Effector CD4-positive, alpha-beta T cell (primary cell): ENCODE measurements at places on chromosomes 16 and 17.

- no peak for DNase-seq
Observed at GRCh38 chr16:49858200-49859124, 2.5 kb upstream of the ZNF423 start.

DNA sequence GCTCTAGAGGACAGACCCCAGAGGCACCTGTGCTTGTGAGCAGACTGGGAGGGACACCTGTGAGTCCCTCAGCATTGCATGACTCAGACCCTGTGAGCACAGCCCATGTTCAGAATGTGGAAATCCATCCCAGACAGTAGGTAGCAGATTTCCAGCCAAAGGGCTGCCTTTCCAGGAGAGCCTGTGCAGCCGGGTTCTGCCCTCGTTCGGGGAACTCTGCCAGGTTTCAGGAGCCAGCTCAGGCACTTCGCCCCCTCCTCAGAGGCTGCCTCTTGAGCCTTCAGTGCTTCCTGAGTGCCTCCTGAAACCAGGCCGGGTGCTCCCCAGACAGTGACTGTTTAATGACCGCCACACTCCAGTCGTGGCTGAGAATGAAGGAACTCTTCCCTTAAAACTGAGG, 23.3 kb upstream of the SDR42E2 start:
- DNase-seq = no peak

GRCh38 chr17:77726549-77727006, 231.9 kb upstream of the TNRC6C start:
- no peak for DNase-seq

DNA sequence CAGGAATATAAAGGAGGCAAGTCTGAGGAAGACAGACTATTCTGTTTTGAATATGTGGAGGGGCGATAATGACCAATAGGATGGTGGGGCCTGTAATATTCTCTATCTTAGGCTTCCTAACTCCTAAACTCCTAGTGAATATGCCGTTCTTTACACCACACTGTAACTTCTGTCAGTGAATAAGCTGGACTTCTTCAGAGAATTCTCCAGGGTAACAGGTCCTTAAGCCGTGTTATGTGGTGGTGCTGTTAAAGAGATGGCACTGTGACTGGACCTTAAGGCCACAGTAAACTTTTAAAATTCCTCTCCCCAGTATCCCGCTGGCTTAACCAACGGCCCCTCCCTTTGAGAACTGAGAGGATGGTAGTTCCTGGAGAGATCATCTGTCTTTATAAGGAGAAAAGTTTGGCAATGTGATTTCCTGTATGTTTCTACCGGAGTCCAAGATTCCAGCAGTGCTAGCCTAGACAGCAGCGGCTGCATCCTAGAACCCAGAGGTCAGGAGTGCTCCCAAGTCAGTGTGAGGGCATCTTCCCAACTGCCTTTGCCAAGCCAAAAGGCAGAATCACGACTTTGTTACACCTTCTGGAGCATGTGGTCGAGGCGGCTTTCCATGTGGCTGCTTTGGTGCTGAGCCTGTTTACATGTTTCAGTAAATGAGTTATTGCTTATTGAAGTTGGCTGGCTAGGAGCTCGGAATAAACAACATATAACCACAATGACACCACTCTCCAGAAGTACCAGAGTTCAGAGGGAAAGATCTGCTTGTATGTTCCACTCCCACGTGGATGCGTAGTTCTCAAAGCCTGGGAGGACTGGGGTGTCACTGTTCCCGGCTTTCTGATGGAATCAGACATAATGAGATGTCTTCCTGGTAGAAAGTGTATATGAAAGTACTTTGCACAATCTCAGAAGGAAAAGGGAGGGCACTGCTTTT, 41.0 kb downstream of the TUBD1 start:
- DNase-seq = no peak

DNA sequence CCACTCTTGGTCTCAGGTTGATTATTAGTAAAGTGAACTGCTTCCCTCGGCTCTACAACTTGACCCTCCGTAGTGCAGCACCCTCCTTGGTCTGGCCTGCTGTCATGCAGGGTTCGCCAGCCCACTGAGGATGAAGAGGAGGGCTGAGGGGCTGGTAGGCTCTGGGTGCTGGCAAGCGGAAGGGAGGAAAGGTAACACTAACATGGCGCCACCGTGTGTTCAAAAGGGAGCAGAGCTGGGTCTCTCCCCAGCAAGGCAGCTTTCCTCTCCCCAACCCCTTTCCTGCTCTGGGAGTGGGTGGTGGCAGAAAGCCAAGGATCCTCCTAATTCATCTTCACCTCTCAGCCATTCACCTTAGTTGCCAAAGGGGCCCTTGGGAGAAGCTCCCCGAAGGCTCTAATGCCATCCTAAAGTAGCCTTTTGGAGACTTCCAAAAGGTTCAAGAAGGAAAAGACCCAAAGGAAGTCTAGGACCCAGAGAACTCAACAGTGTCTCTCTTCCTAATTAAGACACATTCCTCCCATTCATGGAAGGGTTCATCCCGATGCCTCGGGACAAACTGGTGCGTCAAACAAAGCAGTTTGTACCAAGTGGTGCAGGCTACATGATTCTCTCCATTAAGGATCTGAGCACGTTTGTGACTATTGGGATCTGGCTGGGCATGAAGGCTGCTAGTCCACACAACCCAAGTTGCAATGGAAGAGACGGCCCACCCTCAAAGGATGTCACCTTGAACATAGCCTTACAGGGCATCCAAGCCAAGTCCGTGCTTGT, 90.8 kb upstream of the TOB1 start:
- peak; percentile 56 for DNase-seq

GRCh38 chr17:71613996-71614395, 506.8 kb upstream of the SOX9 start:
- DNase-seq = no peak

DNA sequence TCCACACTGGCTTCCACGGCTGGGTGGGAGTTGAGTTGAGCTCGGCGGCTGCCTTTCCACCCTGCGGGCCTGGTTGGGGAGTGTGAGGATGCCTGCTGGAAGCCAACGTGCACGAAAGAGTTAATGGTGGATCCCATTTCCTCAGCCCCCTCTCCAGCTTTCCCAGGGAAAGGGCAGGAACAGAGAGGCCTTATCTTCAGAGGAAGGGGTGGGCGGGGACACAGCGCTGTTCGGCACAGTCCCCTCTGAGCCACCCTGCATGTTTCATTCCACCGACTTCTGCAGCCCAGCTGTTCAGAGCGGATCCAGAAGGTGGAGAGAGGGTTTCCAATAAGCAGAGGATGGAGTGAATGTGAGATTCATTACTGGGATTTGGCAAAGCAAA, 295.3 kb downstream of the SEC14L1 start:
- no peak for DNase-seq

- DNase-seq = no peak
Observed at GRCh38 chr17:81806461-81807209, 2.7 kb downstream of the GCGR start.

DNA sequence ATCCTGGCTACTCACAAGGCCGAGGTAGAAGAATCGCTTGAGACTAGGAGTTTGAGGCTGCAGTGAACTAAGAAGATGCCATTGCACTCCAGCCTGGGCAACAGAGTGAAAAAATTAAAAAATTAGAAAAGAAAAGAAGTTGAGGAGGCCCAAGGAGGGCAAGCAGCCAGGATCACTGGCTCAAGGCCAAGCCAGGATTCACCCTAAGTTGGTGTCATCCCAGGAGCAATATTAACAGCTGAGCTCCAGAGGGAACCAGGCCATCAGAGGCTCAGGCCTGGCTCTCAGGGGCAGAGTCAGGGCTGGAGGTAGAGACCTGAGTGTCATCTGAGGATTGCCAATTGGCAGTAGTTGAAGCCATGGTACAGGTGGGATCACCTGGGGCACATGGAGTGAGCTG, 20.7 kb downstream of the DRC3 start:
- no peak for DNase-seq

DNA sequence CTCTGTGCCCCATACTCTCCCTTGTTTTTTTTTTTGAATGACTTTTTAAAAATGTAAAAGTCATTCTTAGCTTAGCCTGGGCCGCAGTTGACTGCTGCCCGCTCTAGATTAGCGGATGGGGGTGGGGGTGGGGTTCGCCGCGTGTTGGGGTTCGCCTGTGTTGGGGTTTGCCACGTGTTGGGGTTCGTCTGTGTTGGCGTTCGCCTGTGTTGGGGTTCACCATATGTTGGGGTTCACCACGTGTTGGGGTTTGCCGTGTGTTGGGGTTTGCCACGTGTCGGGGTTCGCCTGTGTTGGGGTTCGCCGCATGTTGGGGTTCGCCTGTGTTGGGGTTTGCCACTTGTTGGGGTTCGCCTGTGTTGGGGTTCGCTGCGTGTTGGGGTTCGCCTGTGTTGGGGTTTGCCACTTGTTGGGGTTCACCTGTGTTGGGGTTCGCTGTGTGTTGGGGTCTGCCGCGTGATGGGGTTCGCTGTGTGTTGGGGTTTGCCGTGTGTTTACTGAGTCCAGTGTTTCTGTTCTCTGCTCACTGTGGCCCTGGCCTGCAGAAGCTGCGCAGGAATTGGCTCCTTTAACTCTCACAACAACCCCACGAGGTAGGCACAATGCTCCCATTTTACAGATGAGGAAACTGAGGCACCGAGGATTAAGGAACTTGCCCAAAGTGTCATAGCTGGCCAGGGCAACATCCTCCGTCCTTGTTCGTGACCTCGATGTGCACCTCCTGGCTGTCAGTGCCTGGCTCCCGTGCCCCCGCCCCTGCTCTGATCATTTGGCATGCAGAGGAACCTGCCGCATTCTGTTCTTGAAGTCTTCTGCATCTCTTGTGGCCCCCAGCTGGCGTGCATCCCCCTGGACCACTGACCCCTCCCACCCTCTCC, 96.6 kb upstream of the CIBAR2 start:
- DNase-seq = no peak

- DNase-seq = no peak
Observed at GRCh38 chr16:50284131-50284911, 18.0 kb downstream of the ADCY7 start.

GRCh38 chr17:45951403-45951802, 47.6 kb upstream of the STH start:
- DNase-seq = no peak

DNA sequence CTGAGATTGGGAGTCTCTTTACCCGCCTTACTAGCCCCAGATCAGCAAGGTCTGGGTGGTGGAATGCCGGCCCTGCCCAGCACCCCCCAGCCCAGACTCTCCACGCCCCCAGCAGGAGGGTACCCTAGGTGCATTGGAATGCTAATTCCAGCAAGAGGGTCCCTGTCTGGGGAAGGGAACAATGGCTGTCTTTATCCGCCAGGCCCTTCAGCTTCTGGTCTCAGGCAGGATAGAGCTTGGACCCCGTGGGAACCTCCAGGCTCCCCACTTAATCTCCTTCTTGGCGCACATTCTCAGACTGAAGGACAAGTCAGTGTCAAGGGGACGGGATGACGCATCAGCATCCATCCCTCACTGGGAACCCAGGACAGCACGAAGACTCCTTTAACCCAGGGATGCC, 85.1 kb downstream of the LITAF start:
- DNase-seq = no peak

- DNase-seq = no peak
Observed at GRCh38 chr16:83706394-83706793, 101.4 kb upstream of the HSBP1 start.

GRCh38 chr17:82180776-82181528, 31.7 kb downstream of the CCDC57 start:
- DNase-seq = no peak

- DNase-seq = no peak
Observed at GRCh38 chr17:19719355-19720209, 3.2 kb upstream of the SLC47A2 start.

GRCh38 chr16:1288813-1289476, 20.5 kb upstream of the UBE2I start:
- DNase-seq = no peak

GRCh38 chr16:2756288-2757015, 4.0 kb downstream of the SRRM2 start:
- no peak for DNase-seq

GRCh38 chr16:30875871-30876801, 17.7 kb downstream of the BCL7C start:
- no peak for DNase-seq

DNA sequence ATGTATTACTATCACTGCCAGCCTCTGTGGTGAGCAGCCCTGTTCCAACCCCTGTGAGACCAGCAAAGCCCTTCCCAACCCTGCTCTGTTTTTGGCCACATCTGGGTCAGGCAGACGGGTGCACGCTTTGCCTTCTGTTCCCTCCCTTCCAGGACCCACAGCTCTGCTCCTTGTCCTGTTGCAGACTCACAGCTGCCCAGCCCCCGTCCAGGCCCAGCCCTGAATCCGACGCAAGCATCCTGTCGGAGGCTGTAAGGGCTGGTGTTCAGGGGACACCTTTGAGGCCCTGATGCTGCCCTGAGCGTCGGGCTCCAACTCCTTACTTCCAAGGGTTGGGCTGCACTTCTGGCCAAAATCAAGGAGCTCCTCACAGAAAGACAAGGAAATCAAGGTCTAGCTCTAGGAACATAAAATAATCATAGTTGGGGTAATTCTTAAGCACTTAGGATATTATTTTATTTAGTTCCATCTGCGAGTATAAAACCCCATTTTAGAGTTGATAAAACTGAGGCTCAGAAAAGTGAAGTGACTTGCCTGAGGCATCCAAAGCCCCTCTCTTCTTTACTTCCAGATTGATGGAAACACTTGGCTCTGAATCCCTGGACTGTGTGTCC, 14.3 kb upstream of the SRCIN1 start:
- no peak for DNase-seq

GRCh38 chr17:40857535-40857934, 9.5 kb downstream of the KRT12 start:
- no peak for DNase-seq

GRCh38 chr17:50184611-50185398, 16.6 kb downstream of the COL1A1 start:
- no peak for DNase-seq

GRCh38 chr17:3754458-3755334, 31.0 kb downstream of the HASPIN start:
- peak; percentile 76 for DNase-seq

DNA sequence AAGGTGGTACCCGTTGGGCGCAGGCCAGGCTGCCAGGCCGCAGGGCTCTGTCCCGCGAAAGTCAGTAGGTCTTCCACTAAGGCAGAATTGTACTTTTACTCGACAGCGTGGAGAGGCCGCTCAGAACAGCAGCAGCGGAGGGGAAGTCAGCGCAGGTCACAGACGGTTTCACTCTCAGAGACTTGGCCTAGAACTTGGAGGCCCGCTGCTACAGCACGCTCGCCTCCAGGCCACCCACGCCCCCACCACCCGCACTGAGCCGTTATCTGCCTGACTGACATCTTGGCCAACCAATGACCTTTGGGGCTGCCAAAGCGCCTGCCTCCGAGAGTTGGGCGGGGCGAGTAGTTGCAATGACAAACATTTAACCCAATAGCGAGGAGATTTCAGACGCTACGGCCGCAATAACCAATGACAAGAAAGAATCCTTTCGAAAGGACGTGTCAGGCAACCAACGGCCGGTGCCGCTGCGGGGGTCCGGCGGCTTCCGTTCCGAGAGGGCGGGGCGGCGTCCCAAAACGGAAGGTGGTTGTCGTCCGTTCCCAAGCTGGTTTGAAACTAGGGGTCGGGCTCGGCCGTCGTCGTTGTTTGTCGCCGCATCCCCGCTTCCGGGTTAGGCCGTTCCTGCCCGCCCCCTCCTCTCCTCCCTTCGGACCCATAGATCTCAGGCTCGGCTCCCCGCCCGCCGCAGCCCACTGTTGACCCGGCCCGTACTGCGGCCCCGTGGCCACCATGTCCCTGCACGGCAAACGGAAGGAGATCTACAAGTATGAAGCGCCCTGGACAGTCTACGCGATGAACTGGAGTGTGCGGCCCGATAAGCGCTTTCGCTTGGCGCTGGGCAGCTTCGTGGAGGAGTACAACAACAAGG, at the start of gene DCAF7:
Gene DCAF7, plus strand, starts transcription at position 532 of the 871 bp plus-strand sequence. Its CDS starts 201 bp downstream, at position 733.
- DNase-seq = peak; percentile 100

GRCh38 chr17:51391982-51392654, 131.8 kb downstream of the UTP18 start:
- no peak for DNase-seq

GRCh38 chr17:7633093-7633492, 3.2 kb downstream of the SHBG start:
- DNase-seq = no peak

GRCh38 chr16:1525871-1526607, 7.4 kb upstream of the TMEM204 start:
- DNase-seq = no peak
